ENCODE measurements at places on chromosomes 12 and 14.

DNA sequence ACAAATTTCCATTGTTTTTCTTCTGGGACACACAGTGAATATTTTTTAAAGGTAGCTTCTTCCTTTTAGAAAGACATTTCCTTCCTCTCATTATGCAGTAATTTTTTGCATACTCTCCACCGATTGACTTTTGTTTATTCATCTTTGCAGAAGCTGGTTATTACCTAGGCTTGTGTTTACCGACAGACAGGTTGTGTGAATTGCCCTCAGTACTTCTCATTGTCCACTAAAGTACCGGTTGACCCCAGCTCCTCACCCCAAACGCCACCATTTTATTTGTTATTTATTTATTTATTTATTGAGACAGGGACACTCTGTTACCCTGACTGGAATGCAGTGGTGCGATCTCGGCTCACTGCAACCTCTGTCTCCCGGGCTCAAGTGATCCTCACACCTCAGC is 63.4 kb upstream of the MYL2 start:
- DNase-seq: no peak

DNA sequence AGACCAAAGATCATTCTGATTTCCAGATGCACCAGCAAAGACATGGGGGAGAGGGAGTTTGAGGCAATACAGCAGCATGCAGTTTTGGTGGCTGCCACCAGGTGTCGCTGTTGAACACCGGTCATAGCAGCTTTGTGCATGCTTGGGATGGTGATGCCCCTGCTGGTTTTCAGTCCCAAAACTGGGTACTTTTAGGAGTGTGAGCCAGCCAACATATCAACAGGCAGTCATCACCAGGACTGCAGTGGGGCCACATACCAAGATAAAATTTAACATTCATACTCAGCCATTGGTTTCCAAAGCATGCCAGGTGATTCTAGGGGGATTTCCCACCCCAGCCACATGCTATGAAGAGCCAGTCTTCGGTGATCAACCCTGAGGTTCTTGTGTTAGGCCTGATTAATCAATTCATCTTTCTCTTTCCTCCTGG is 64.2 kb downstream of the PHETA1 start:
- DNase-seq: no peak

DNA sequence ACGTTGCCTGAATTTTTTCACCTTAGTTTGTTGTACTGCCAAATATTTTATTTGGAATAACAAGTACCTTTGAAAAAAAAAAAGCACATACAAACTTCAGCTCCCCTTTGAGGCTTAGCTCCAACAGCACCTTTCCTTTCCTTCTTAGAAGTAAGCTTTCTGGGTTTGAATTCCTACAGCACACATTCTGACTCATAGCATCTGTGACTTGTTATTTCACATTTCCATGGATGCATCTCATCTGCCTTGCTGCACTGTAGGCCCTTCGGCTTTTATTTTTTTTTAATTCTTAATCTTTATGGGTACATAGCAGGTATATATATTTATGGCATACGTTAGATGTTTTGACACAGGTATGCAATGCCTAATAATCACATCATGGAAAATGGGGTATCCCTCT is 7.2 kb downstream of the LGALS3 start:
- no peak for DNase-seq

- DNase-seq: no peak
Observed at GRCh38 chr14:35342489-35343010, 50.4 kb downstream of the PSMA6 start.

- DNase-seq: no peak
Observed at GRCh38 chr12:119156401-119157044, 22.2 kb upstream of the HSPB8 start.

- no peak for DNase-seq
Observed at GRCh38 chr12:52789637-52790426, 6.1 kb downstream of the KRT3 start.

- DNase-seq: no peak
Observed at GRCh38 chr12:76777765-76778216, 13.9 kb downstream of the ZDHHC17 start.

- no peak for DNase-seq
Observed at GRCh38 chr14:104201063-104201462, 62.7 kb downstream of the KIF26A start.

GRCh38 chr14:73394317-73394716 is 64.0 kb downstream of the NUMB start:
- no peak for DNase-seq

GRCh38 chr14:47785058-47785457 is 109.7 kb upstream of the MDGA2 start:
- DNase-seq: no peak

DNA sequence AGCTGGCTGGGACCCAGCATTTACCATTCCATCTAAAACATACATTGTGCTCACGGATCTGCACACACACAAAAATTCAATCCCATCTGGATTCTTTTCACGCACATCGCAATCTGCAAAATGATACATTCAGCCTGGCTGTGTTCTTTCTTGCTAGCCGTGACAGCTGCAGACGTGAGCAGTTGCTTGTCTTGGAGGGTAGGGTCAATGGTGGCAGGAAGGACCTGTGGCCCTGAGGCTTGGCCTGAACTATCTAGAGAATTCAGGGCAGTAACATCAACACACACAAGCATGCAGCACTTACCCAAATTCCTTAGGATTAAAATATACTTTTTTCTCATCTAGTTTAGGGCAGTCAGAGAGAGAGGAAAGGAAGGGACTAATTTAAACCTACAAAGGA is 72.0 kb downstream of the DICER1 start:
- no peak for DNase-seq

- no peak for DNase-seq
Observed at GRCh38 chr14:62003701-62004100, 241.5 kb downstream of the SNAPC1 start.

- no peak for DNase-seq
Observed at GRCh38 chr12:12508612-12509011, 54.1 kb downstream of the DUSP16 start.

DNA sequence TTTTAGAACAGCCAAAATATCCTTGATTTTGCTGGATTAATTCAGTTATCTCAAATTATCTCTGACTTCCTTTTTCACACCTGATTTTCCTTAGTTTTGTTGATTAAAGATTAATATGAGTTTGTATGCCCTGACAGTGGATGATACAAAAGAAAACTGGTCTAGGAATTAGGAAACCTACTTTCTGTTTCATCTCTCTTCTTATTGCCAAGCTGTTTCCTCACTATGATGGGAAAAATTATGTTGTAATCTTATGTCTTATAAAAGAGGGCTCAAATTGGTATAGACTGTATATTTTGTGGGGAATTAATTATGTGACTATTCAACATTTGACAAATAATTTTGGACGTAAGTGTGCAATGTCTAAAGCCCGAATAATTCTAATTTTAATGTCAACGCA is 271.6 kb downstream of the FBXL14 start:
- no peak for DNase-seq

DNA sequence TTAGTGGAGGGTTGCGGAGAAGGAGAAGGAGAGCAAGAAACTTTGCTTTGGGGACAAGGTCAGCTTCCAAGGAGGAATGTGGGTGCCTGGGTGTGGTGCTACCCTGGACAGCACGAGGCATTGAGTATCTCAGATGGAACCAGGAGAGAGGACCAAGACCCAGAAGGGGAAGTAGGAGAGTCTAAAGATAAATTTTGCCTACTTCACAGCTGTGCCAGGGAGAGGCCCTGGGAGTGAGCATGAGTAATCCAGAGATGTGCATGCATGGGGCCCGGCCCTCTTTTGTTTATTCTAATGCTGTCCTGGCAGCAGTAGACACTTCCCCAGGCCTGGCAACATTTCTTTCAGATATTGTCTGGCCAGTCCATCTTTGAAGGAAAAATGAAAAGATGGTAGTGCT is 49.5 kb upstream of the GNPNAT1 start:
- DNase-seq: no peak

DNA sequence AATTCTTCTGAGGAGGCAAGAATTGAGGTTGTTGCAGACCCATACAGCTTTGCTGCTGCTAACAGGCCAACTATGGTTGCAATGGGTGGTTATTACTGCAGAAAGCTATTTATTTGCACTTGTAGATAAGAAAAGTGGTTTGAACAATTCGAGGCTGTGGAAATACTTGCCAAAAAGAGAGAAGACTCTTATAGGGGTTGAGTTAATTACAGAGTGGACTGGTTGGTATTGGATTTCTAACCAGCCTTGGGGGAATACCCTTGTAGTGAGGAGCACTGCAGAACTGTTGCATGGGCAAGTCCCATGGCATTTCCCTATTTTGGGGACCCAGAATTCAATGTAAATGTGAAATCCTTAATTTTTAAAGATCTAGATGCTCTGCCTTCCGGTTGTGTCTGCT is 120.5 kb downstream of the KCNMB4 start:
- no peak for DNase-seq

- no peak for DNase-seq
Observed at GRCh38 chr12:104656921-104657320, 200.2 kb downstream of the CHST11 start.

DNA sequence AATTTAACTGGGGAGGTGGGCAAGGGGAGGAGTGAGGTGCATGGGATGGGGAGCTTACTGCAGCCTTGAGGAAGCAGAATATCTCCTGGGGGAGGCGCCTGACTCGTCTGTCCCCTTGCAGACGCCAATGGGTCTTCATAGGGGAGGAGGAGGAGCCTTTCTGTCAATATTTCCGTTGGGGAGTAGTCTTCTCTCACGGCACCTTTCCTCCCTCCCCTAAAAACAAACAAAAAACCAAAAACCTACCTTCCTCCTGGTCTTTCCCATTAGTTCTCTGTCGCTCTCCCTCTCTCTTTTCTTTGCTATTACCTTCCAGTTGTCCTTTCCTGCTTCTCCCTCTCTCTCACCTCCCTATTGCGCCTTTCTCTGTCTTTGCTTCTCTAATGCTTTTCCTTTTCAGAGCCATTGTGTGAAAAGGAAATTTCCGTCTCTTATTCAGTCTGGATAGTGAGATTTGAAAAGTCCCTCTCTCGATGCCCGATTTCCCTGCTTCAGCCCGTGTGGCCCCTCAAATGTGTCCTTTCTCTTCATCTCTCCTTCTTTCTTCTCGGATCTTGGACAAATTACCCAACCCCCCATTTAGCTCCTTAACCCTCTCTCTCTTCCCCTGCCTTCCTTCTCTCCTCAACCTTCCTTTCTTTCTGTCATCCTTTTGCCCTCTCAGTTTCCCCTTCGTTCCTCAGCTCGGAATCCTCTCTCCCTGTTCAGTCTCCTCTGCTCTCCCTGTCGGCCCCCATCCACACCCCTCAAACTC is 5.9 kb downstream of the GPR84 start:
- no peak for DNase-seq

- DNase-seq: no peak
Observed at GRCh38 chr12:646442-647384, 16.5 kb downstream of the NINJ2 start.

DNA sequence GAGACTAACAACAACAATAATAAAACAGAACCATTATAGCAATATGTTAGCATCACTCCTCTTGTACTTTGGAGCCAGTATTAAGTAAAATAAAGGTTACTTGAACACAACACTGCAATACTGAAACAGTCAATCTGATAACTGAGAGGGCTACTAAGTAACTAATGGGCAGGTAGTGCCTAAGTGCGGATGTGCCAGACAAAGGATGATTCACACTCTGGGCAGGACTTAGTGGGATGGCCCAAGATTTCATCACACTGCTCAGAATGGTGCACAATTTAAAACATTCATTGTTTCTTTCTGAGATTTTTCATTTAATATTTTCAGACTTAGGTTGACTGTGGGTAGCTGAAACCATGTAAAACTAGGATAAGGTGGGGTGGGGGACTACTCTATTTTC is 131.9 kb upstream of the CAND1 start:
- DNase-seq: no peak

- no peak for DNase-seq
Observed at GRCh38 chr12:4353785-4354208, 25.7 kb downstream of the FGF23 start.

- DNase-seq: no peak
Observed at GRCh38 chr14:93663317-93663716, 125.0 kb downstream of the PRIMA1 start.

DNA sequence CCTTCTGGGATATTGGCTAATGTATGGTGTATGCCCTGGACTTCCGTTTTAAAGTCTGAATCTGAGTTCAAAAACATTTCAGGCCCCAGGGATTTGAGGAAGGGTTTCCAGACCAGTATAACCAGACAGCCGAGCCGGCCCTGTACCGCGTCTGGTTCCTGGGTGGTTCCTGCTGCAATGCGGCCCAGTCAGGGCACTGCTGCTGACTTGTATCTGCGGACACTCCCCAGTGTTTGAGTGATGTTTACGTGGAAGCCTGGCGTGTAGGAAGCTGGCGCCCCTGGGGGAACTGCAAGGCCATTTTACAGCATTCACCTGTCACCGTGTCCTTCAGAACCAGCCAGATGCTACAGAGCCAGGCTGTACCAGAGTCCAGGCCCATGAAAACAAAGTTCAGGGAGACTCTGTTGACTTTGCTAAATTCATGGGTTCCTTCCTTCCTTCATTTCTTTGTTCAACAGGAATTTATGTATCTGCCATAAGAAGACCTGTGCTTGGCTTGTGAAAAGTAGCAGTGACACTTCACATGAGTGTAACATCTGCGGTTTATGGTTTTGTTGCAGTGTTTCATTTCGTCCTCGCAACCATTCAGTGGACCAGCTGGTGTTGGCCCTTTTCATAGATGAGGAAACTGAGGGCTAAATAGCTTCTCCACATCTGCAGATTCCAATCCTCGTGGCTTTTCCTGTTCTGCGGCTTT is 16.8 kb downstream of the EML1 start:
- no peak for DNase-seq

DNA sequence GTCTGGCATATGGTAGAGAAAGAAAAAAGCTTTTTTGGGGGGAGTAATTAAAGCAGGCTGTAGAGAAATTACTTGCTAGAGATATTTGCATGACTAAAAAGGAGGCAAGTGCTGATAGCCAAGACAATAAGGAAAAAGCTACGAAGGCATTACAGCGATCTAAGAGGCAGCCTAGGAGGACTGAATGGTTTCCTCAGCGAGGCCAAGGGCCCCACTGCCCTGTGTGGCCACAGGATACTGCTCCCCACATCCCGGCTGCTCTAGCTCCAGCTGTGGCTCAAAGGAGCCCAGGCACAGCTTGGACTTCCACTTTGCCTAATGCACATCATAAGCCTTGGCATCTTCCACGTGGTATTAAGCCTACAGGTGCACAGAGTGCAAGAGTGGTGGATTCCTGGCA is 53.6 kb downstream of the LRRIQ1 start:
- DNase-seq: no peak

GRCh38 chr14:23984891-23985602 is 3.7 kb upstream of the DHRS4L2 start:
- DNase-seq: no peak

DNA sequence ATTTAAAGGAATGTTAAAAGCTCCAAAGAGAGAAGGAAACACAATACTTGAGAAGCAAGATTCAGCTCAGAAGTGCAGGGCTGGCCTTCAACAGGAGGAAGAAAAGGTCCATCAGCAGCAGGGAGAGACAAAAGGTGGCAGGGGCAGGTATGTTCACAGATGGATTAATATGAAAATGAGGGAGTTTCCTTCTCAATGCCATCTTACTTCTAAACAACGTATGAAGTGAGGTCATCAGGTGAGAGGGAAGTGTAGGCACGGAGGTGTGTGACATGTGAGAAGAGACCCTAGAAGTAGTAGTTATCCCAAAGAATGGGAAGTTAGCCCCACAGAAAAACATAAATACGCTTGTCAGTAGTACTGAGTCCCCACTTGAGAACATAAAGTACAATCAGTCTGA is 122.5 kb downstream of the CCER1 start:
- no peak for DNase-seq
